ENCODE measurements at places on chromosomes 11 and 22. TPM values are rescaled to one million over a fixed set of nuclear protein-coding genes. Genes with fewer than 3 reads are reported as not detected.

GRCh38 chr11:73274722-73275380 lies 2.7 kb downstream of the P2RY6 start:
- peak; percentile 68 for DNase-seq

- DNase-seq = no peak
These were observed 13.4 kb downstream of the KDELR3 start for GRCh38 chr22:38481162-38481870.

DNA sequence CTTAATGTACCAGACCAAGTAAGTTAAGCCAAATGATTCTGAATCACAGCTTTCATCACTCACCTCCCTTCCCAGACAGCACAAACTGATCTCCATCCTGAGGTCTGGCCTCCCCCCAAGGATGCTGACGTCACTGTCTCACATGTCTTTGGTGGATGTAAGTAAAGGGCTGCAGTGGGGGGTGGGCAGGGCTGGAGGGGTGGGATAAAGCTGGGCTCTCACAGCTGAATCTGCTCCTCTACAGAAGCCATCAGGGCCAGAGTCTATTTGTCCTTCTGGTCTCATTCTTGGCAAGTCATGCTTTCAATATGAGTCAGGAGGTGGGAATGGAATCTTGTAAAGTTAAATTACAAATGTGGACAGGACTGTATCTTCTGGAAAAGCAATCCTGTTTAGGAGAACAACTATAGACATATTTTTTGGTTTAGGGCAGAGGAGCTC lies 32.7 kb downstream of the P4HA3 start:
- DNase-seq = peak; percentile 75

- no peak for DNase-seq
These were observed 394.5 kb downstream of the TENM4 start for GRCh38 chr11:79046366-79046765.

- DNase-seq = no peak
These were observed 35.9 kb downstream of the MYO18B start for GRCh38 chr22:25777870-25778269.

DNA sequence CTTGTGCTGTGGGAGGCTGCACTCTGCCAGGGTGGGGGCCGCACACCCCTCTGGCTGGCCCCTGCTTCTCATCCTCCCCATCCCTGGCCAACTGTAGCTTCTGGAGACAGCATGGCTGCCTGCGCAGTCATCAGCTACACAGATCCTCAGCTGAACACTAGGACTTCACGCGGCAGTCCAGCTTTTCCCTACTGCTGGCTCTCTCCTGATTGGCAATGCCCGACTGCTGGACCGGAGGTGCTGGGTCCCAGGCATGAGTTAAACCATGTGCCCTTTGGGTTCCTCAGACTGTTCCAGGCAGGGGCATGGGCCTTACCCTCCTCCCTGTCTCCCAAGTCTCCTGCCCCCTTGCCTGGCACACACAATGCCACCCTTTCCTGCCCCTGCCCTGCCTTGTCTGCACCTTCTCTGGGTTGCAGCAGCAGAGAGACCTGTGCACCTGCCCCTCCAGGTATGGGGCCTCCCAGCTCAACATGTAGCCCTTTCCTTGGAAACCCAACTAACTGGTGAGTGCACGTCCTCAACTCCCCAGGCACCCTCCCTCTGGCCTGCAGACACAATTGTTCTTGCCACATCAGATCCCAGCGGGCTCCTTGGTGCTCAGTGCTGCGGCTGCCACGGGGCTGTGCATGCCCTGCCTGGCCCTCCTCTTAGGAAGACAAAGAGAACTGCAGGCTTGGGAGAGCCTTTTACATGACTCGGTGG lies 1039.2 kb downstream of the TBC1D22A start:
- DNase-seq = no peak

- no peak for DNase-seq
These were observed 605.6 kb downstream of the SOX6 start for GRCh38 chr11:15750535-15751308.

CNTN5 gene
- 0.09 TPM for total RNA-seq

FBXO3 gene
- 40.8 TPM for total RNA-seq

GRCh38 chr11:74546752-74547151 lies 45.6 kb upstream of the POLD3 start:
- no peak for DNase-seq

MTCH2 gene
- 72.3 TPM for total RNA-seq

TEX12 gene
- not detected for total RNA-seq

- no peak for DNase-seq
These were observed 68.3 kb upstream of the SLC6A5 start for GRCh38 chr11:20530942-20531703.

DNA sequence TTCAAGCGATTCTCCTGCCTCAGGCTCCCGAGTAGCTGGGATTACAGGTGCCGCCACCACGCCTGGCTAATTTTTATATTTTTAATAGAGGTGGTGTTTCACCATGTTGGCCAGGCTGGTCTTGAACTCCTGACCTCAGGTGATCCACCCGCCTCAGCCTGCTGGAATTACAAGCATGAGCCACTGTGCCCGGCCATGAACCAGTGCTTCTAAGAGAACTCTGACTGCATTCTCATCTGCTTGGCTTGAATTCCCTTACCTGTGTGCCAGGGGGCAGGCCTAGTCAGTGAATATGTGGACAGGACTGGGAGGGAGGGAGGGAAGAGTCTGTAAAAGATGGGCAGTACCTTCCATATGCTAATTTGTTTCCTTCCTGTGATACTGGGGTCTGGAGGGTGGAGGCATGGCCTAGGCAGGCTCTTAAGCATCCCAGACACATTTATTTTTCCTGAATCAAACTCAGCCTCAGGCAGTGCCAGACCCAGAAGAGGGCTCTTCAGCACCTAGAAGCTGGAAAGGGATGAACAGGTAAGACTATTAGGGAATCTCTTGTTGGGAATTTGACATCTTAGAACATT lies 6.6 kb downstream of the RPS25 start:
- DNase-seq = no peak

DNA sequence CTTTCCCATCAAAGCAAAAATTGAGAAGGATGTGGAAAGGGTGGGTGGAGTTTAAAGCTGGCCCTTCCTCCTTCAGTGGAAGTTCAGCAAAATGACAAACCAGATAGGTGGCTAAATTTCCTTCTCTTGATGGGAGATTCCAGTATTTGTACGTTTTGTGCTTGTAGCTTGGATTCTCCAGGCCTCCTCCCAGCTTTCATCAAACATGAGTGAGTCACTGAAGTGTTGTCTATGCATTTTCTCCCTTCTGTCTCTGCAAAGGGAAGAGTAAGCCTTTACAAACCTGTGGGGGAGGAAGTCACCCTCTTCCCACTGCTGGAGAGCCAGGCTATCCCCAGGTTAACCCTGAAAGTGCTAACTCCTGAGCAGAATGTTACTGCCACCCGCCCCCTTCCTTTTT lies 6.4 kb downstream of the MARK2 start:
- DNase-seq = no peak

TEX54 gene
- not detected for total RNA-seq

DNA sequence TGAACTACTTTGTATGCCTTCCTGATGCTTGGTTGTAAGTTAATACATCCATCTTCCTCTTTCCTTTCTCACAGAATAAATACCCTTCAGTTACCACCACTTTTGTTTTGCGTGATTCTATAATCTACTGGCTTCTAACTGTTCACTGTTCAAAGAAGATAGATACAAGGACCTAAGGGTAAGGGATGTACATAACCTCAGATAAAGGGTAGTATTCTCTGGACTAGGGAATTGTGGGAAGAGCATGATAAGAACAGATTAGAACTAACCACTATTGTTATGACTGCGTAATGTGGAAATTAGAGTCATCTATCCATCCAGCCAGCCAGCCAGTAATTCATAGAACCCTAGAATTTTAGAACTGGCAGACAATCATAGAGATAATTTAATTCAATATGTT lies 36.4 kb downstream of the MAP6 start:
- DNase-seq = no peak

- DNase-seq = no peak
These were observed 78.4 kb downstream of the SIK2 start for GRCh38 chr11:111680486-111681175.

GRCh38 chr11:36292311-36292722 lies 3.1 kb upstream of the COMMD9 start:
- no peak for DNase-seq

- DNase-seq = no peak
These were observed 23.8 kb downstream of the KCNQ1 start for GRCh38 chr11:2468363-2469235.

OPCML gene
- total RNA-seq = 1.1 TPM

DNA sequence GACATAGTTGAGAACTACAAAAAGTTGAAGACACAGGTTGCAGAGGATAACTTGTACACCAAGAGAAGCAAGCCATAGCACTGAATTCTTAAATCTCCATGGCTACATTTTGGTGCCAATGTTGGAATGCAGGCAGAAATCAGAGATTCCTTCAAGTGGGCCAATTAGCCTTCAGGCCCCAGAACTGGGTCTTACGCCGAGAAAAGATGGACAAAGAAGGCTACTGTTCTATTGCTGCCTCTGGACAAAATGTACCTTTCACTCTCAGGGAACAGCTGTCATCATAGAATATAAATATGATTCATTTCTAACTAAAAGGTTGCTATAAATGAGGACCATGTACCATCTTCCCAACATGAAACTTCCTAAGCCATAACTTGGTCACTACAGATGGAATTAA lies 13.7 kb downstream of the TMEM216 start:
- DNase-seq = no peak

TRPM5 gene
- not detected for total RNA-seq

DNA sequence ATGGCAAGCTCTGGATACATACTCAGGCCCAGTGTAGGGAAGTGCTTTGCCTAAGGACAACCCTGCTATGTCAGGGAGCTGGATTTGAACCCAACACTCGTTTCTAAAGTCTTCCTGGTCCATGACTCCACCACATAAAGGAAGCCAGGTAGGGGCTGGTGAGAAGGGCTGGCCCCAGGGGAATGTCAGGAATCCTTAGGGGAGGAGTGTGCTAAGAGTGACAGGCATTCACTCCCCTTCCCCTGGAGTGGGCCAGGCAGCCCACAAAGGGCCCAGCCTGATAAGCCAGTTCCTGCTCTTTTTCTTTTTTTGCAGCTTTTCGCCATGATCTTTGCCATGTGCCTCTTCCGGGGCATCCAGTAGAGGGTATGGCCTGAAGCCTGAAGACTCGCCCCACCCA lies 21.9 kb downstream of the TP53I11 start:
- no peak for DNase-seq

DNA sequence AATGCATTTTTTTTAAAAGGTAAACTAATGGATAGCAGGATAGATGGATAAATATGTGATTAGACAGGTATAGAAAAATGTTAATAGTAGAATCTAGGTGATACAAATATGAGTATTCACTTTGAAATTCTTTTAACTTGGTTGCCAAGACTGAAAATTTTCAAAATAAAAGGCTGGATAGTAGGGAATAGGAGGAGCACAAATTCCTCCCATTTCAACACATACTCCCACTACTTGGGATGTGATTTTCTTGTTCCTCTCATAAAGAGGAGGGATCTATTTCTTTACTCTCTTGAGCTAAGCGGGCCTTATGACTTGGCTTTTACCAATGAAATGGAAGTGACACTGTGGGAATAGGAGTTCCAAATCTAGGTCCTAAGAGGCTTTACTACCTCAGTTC lies 35.9 kb downstream of the PIK3C2A start:
- DNase-seq = no peak

CAPRIN1 gene
- 121 TPM for total RNA-seq

GRCh38 chr11:41245704-41246398 lies 213.6 kb downstream of the LRRC4C start:
- DNase-seq = no peak

OR52A1 gene
- total RNA-seq = not detected

DNA sequence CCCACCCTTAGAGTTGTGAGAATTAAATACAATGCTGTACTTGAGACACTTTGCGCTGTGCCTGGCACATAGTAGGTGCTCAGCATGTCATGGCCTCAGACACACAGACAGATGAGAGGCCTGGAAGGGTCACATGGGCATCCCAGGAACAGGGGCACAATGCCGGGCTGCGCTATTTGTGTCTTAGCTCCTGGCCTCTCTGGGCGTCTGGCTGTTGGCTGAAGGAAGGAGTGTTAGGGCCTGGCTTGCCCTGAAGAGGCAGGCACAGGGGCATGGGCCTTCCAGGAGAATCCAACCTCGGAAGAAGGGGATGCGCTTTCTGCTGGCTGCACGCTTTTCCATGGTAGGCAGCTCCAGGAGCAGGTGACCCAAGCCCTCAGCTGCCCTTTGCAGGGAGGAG lies 41.4 kb downstream of the ST14 start:
- DNase-seq = no peak

SYCE3 gene
- total RNA-seq = not detected

GRCh38 chr11:73664877-73665276 lies 18.5 kb downstream of the PLEKHB1 start:
- no peak for DNase-seq

DNA sequence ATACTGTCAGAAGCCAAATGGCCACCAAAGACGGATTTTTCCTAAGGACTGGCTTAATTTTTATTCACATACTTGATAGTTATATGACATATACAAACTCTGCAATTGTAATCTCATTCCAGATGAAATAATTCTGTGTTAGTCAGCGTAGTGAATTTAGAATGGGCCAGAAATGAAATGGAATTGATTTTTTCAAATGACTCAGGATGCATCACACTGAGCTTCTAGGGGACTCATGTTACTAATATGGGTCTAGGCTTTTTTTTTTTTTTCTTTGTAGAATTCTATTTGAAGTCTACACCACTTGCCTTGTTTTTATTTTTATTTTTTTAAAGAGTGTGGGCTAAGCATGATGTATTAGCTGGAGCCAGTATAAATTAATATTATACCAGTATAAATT lies 62.7 kb downstream of the SPECC1L start:
- no peak for DNase-seq

DNA sequence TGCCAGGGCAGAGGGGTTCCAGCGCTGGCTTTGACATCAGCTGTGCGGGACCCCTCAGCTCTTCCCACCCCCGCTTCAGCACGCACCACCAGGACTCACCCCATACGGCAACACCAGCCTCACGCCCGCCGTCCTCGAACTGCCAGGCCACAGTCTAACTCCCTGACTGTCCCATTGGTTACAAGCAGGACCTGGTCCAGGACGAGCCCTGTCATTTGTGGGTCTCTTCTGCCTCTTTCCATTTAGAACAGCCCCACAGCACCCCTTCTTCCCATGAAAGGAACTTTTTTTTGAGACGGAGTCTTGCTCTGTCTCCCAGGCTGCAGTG lies 81.7 kb downstream of the PHF21B start:
- DNase-seq = no peak

DNA sequence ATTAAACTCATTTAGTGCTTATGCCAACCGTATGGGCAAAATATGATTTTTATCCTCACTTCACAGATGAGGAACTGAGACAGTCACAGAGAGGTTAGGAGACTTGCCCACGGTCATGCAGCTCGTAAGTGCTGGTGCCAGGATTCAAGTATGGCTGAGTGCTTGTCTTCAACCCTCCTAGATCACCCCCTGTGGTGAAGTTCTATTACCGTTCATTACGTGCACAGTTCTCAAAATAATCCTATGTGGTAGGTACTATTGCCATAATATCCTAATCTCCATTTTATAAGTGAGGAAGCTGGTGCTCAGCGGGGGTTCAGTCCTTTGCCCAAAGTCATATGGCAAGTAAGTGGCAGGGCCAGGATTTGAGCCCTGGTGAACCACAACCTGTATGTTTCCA lies 1.5 kb downstream of the MIEF1 start:
- DNase-seq = no peak
